ENCODE measurements at places on chromosomes 3 and 15.

- DNase-seq = no peak
Measured at GRCh38 chr15:57335719-57336118, 40.6 kb upstream of the CGNL1 start.

GRCh38 chr3:81666502-81667121 lies 94.8 kb downstream of the GBE1 start:
- peak; percentile 2 for DNase-seq

- no peak for DNase-seq
Measured at GRCh38 chr3:62098646-62099365, 274.5 kb downstream of the FEZF2 start.

GRCh38 chr3:144564011-144564410 lies 592.4 kb downstream of the DIPK2A start:
- no peak for DNase-seq

DNA sequence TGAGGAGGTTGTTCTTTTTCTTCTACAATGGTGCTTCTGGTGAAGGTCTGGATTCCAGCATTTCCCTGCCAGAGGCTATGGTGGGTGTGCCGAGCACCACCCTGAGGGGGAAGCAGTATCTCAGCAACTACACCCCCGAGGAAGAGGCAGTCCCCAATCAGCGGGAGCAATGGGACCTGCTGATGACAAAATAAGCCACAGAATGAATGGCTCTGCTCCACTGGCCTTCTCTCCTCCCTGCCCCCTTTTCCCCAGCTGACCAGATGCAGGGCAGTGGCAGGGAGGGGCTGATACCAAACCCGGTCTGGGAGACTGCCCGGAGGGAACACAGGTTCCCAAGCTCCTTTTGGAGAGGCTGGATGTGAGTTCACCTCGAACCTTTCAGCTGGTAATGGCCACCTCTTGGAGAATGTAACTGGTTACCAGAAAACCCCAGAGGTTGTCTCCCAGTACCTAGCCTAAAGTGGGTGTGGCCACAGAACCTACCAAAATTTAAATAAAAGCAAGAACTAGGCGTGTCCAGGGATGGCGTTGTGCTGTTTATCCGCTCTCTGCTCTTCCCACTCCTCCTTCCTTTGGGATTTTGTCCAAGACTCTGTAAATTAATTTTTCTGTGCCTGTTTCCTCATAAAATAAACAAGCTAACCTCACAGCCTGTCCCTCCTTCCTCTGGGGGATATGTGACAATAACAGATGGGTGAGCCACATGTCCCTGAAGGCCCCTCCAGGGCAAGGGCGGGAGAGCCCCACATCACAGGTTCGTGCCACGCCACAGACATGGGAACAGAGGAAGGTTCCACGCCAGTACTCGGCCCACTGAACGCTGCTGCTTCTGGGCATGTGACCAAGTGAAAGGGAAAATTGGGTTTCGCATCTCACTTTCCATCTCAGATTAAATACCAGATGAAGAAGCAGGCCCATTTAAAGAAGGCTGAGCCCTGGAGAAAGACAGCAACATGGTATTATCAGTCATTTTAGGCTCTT lies 35.1 kb upstream of the SPTBN5 start:
- DNase-seq = no peak

DNA sequence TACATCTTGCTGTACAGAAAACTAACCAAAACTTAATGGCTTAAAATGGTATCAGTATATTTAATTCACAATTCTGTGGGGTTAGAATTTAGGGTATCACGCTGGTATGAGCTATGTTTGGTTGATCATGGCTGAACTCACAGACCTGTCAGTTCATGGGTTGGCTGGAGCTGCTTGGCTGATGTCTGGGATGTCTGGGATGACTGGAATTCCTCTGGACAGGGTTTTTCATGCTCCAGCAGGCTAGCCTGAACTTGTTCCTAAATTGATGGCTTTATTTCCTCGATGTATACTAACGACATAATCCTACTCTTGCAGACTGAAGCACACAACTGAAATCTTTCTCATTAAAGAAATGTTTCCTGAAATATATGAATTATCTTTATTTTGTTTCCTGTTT lies 338.9 kb upstream of the GBE1 start:
- no peak for DNase-seq

- DNase-seq = no peak
Measured at GRCh38 chr3:52535411-52536111, 844 bp upstream of the UQCC5 start.

GRCh38 chr3:27914199-27914598 lies 192.1 kb upstream of the EOMES start:
- no peak for DNase-seq

DNA sequence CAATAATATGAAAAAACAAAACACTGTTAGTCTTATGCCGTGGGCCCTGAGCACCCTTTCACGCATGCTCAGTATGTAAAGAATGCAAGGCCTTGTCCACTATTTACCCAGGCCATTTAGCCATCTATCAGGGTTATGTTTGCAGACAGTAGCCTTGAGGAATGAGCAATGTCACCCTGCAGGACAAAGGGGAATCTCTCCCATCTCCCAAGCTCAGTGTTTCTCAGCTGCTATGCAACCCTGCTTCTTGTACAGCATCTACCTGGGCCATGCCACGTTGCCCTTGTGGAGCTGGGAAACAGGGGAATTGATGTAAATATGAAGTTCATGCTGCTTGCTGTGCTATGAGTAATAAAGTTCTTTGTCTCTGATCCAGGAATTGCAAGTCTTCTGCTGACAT lies 51.5 kb upstream of the SLCO2A1 start:
- DNase-seq = no peak

- no peak for DNase-seq
Measured at GRCh38 chr15:68531387-68532179, 47.2 kb upstream of the CORO2B start.

DNA sequence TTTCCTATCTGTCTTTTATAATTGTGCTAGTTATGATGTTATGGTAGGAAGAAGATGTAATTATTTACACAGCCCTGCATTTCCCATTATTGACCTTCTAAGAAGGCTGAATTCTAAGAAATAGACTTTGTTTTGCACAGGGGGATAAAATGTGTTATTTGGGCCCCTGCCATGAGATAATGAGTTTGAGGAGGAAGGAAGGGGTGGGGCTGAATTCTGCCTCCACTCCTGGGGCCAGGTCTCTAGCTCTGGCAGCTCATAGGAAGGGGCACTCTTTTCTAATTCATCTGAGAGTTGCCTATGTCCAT lies 69.2 kb upstream of the GOLGA8B start:
- DNase-seq = no peak

DNA sequence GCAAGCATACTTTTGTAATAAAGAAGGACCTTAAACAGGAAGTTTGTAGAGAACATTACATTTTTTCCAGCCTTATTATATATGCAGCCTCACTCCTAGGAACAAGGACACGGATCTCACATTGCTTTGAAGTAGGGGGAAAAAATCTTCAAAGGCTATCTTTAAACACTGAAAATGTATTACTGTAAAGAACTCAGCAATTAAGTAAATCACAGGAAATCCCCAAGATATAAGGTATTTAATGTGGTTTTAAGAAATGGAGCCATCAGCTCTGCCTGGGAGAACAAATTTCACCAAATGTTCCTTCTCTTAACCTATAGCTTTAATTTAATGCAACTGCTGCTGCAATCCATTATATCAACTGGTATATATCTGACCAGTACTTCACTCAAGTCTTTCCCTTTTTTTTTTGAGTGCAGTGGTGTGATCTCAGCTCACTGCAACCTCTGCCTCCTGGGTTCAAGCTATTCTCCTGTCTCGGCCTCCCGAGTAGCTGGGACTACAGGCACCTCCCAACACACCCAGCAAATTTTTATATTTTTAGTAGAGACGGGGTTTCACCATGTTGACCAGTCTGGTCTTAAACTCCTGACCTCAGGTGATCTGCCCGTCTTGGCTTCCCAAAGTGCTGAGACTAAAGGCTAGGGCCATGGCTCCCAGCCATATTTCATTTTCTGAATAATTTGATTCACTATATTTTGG lies 2.8 kb downstream of the BTLA start:
- DNase-seq = no peak

DNA sequence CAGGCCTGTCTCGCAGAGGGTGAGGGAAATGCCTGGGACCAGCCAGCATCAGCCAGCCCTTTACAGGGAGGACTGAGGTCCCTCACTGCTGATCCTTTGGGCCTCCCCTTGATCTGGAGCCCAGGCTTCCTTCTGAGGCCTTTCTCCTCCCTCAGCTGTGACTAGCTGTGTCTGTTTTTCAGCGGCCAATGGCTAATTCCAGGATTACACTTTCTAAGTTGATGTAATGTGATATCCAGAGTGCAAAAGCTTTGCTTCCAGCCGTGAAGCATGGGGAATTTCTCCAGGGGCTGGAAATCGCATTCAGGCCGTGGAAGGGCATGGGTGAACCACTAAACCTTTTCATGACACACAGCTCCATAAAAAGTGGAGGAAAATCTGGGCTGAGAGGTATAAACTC lies 157.6 kb downstream of the SHQ1 start:
- DNase-seq = peak; percentile 25

- no peak for DNase-seq
Measured at GRCh38 chr15:100940767-100941379, 21.7 kb downstream of the LRRK1 start.

- no peak for DNase-seq
Measured at GRCh38 chr3:85838921-85839320, 880.1 kb downstream of the CADM2 start.

DNA sequence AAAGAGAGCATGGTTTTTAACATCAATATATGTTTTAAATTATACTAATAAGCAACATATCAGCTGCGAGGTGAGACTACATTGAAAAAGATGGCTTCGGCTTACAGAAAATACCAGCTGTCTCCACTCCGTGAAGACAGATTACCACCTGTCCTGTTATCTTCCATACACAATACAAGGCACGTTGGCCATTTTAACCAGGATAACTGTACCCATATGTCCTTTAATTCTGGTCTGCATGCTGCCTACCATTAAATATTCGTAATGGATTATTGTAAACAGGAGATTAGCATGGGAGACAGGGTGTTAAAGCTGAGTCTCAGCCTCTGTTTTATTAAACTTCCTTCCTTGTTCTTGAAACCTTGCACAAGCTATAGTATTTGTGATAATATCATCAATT lies 855.5 kb downstream of the ROBO1 start:
- DNase-seq = no peak

- DNase-seq = no peak
Measured at GRCh38 chr3:29609328-29609811, 328.5 kb downstream of the RBMS3 start.

DNA sequence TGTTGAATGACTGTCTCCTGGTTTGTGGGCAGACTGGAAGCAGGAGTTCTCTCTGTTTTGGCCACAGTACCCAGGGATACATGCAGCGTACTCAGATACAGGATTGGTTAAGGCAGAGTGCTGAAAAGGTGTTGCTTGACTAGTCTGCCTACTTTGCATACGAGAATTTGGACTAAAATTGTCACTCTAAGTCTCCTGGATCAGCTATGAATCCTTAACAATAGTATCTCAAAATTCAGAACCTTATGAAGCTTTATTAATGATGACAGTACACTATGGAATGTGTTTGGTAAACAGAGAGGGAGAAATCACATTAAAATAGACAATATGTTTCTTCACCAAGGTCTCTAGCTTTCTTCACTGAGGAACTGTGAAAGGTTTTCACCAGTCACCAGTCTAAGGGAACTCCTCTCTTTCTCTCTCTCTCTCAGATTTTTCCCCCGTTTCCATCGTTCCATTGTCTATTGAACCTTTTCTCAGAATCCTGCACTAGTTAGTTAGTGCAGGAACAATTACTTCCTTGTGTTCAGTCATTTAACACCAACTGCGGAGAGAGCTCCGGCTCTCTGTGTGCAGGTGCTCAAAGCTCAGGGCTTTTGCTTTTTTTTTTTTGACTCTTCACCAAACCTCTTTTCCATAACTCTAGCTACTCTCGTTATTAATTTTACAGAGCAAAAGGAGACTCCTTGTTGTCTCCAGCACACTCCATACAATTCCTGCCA lies 85.9 kb upstream of the FNDC3B start:
- DNase-seq = no peak

DNA sequence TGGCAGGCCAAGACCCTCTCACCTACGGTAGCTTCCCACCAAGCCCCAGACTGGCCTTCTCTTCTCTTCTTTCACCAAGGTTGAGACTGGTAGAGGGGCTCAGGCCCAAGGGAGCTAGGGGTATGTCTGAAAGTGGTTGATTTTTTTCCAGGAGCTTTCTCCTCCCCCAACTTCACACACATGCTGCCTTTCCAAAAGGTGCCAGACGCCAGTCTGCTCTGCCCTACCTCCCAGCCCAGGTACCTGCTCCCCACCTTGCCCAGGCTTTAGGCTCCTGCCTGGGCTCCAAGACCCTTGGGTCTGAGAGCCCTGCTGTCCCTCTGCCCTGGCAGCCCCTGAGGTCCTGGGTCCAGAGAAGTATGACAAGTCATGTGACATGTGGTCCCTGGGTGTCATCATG lies 28.4 kb downstream of the MAPKAPK3 start:
- no peak for DNase-seq

DNA sequence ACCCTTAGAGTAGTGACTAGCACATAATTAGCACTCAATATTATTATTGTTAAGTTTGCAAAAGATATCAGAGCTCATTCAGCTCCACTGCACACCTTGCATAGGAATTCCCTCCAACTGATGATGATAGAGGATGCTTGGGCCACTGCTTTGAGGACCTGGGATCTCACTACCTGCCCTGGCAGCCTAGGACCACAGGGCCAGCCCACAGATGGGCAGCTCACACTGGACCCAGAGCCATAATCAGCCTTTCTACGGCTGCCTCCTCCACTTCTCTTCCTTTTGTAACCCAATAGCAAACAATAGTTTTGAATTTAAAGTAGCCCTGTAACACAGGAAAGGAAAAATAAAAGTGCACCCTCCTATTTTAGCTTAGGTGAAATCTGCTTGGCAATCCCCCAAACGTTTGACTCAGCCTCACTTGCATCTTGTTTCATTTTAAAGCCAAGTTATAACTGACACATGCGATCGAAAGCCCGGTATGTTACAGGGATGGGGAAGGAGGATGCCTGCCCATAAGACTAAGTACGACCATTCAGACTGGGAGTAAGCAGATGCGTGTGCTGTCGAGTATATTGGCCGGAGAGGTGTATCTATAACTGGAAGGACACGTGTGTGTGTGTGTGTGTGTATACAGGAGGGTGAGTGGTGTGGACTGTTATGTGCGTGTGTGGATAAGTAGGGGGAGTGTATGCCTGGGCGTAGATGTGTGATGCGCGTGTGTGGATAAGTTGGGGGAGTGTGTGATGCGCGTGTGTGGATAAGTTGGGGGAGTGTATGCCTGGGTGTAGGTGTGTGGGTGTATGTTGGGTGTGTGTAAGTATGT lies 65.9 kb downstream of the CPN2 start:
- no peak for DNase-seq

- no peak for DNase-seq
Measured at GRCh38 chr15:35136321-35137189, 51.5 kb upstream of the NANOGP8 start.

GRCh38 chr3:175432376-175433025 lies 573.4 kb downstream of the NAALADL2 start:
- DNase-seq = peak; percentile 63

- DNase-seq = no peak
Measured at GRCh38 chr3:12722226-12722625, 36.8 kb downstream of the TMEM40 start.

- DNase-seq = peak; percentile 86
Measured at GRCh38 chr3:127786353-127787070, 35.8 kb downstream of the MGLL start.

Data from muscle of arm (tissue), 14 donors.